Sigmoid colon (tissue), 7 donors: ENCODE measurements at places on chromosomes 16 and 17. TPM values are rescaled to one million over a fixed set of nuclear protein-coding genes. Genes with fewer than 3 reads are reported as not detected.

TNFAIP1 gene
- total RNA-seq: 17.2 TPM

SERPINF2 gene
- total RNA-seq: 4.4 TPM

DNA sequence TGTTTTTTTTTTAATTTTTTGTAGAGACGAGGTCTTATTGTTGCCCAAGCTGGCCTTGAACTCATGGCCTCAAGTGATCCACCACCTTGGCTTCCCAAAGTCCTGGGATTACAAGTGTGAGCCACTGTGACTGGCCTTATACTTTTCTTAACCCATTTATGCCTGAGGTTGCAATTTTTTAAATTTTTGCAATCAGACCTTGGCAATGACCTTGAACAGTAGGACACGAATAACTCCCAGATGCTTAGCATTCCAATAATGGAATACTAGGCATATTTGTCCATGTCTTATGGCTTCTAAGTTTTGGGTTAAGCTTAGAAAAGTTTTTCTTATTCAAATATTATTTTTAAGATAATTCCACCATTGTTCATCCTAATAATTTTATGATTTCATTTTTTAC lies 28.3 kb upstream of the TMEM97 start:
- H3K4me3 ChIP-seq: no peak overlapping the region
- H3K36me3 ChIP-seq: no peaks in the 10 kb centered on the region
- H3K27me3 ChIP-seq: no peaks in the 10 kb centered on the region
- no peaks in the 10 kb centered on the region for H3K4me1 ChIP-seq

DNA sequence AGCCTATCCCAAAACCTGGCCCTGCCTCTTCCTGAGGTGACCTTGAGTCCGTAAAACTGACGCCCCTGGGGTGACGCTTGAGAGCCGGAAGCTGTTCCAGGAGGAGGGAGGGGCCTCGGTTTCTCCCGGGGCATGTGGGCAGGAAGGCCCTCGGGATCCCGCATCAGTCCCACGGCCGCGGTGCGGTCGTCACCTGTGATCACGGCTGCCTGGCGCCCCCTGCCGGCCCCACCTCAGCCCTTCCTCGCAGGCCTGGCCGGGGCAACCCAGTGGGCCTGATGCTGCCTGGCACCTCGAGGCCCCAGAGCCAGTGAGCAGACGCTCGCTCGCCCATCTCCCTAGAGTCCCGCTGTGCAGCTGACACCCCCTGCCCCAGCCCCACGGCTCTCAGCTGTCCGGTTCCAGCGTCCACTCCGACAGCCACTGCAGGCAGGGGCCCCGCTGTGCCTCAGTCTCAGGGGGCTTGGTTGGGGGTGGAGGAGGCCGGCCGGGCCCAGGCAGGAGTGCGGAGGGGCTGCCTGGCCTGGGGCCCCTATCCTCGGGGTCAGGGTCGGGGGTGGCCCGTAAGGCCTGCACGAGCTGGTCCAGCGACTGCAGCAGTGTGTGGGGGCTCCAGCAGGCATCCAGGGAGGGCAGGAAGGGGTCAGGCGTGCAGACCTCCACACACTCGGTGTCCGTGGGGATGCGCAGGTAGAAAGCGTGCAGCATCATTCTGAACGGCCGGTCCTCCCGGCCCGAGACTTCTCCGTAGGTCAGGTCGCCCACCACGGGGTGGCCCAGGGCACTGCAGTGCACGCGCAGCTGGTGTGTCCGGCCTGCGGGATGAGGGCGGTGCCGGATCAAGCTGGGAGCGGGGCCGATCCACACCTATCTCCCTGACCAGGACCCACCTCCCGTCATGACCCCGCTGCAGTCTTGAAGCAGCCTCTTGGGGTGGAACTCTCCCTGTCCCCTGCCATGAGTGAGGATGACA lies 2.3 kb downstream of the RPUSD1 start:
- DNase-seq: peak; percentile 81
- H3K4me3 ChIP-seq: no peak overlapping the region
- peaks cover 25% of the 10 kb centered on the region for H3K4me1 ChIP-seq
- H3K36me3 ChIP-seq: peaks cover 4% of the 10 kb centered on the region

DNA sequence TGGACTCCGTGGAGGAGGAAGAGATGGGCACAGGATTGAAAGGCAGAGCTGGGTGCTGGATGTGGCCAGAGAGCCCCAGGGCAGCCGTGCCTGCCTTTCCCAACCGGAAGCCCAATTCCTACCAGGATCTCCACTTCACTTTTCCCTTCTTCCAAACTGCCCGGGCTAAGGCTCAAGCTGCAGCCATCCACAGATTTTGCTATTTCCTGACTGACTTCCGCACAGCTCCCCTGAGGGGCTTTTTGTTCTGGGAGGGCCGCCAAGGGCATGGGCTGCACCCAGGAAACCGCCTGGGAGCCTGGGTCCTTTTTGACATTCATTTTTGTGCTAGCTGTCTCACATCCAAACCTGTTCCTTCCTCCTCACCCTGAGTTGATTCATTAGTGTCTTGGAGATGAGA lies 4.2 kb downstream of the SHISA6 start:
- DNase-seq: no peak
- H3K4me3 ChIP-seq: no peak overlapping the region
- H3K4me1 ChIP-seq: peaks cover 2% of the 10 kb centered on the region
- H3K27ac ChIP-seq: no peak overlapping the region

GRCh38 chr17:73337330-73337710 lies 25.5 kb upstream of the CDC42EP4 start:
- no peaks in the 10 kb centered on the region for H3K36me3 ChIP-seq
- H3K4me3 ChIP-seq: no peak overlapping the region
- peaks cover 43% of the 10 kb centered on the region for H3K4me1 ChIP-seq
- peak overlapping the region; percentile 67 for H3K27ac ChIP-seq

GRCh38 chr16:11143372-11144035 lies 112.5 kb downstream of the SOCS1 start:
- no peak for DNase-seq
- no peaks in the 10 kb centered on the region for H3K27me3 ChIP-seq
